ENCODE measurements at places on chromosomes 4 and X. TPM values are rescaled to one million over a fixed set of nuclear protein-coding genes. Genes with fewer than 3 reads are reported as not detected.

GRCh38 chrX:96843566-96843965, 40.1 kb upstream of the RPA4 start:
- no peaks in the 10 kb centered on the region for H3K27me3 ChIP-seq
- no peaks in the 10 kb centered on the region for H3K4me1 ChIP-seq
- DNase-seq, result peak; percentile 28
- H3K36me3 ChIP-seq, result no peaks in the 10 kb centered on the region
- no peak overlapping the region for H3K27ac ChIP-seq

DNA sequence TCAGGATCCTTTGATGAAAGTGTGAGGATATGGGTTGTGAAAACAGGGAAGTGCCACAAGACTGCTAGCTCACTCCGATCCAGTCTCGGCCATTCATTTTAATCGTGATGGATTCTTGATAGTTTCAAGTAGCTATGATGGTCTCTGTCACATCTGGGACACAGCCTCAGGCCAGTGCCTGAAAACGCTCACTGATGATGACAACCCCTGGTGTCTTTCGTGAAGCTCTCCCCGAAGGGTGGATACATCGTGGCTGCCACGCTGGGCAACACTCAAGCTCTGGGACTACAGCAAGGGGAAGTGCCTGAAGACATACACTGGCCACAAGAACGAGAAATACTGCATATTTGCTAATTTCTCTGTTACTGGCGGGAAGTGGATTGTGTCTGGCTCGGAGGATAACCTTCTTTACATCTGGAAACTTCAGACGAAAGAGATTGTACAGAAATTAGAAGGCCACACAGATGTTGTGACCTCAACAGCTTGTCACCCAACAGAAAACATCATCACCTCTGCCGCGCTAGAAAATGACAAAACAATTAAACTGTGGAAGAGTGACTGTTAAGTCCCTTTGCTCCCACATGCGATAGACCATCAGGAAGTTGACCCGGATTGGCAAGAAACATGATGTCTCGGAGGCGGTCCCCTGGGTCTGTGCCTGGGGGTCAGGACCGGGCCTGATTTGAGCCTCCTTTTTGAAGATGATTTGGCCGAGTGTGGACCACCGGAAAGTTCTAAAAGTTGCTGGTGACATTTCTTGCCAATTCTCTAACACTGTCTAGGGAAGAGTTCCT, 22.2 kb downstream of the LIAS start:
- DNase-seq, result no peak
- no peak overlapping the region for H3K27ac ChIP-seq
- H3K4me1 ChIP-seq, result no peaks in the 10 kb centered on the region
- no peaks in the 10 kb centered on the region for H3K36me3 ChIP-seq
- H3K27me3 ChIP-seq, result no peaks in the 10 kb centered on the region
- H3K4me3 ChIP-seq, result no peak overlapping the region

DNA sequence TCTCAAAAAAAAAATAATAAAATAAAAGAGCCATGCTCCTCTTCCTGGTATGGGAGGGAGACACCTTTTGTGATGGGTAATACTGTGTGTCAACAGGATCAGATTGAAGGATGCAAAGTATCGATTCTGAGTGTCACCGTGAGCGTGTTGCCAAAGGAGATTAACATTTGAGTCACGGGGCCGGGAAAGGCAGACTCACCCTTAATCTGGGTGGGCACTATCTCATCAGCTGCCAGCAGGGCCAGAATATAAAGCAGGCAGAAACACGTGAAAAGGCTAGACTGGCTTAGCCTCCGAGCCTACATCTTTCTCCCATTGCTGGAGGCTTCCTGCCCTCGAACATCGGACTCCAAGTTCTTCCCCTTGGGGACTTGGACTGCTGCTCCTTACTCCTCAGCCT, 95.4 kb downstream of the SHOX start:
- no peaks in the 10 kb centered on the region for H3K4me1 ChIP-seq
- DNase-seq, result no peak
- H3K36me3 ChIP-seq, result no peaks in the 10 kb centered on the region
- no peaks in the 10 kb centered on the region for H3K27me3 ChIP-seq
- H3K4me3 ChIP-seq, result no peak overlapping the region

Gene GAB3
- total RNA-seq, result 0.50 TPM

- no peaks in the 10 kb centered on the region for H3K36me3 ChIP-seq
- peak overlapping the region; percentile 68 for H3K27ac ChIP-seq
- no peaks in the 10 kb centered on the region for H3K27me3 ChIP-seq
- peaks cover 8% of the 10 kb centered on the region for H3K4me1 ChIP-seq
- no peak for DNase-seq
These were observed 83.2 kb downstream of the GPAT3 start for GRCh38 chr4:83618991-83619645.

Gene DAPP1
- total RNA-seq, result 2.0 TPM

DNA sequence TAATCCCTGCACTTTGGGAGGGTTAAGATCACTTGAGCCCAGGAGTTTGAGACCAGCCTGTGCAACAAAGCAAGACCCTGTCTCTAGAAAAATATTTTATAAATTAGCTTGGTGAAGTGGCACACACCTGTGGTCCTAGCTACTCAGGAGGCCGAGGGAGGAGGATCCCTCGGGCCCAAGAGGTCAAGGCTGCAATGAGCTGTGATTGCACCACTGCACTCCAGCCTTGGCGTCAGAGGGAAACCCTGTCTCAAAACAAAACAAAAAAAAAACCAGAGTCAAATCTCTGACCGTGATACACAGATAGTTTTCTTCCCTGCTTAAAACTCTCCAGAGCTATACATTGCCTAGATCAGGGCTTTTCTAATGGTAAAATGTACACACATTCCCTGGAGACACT, 53.5 kb downstream of the CHST7 start:
- DNase-seq, result no peak

Gene HCCS
- total RNA-seq, result 21.5 TPM

DNA sequence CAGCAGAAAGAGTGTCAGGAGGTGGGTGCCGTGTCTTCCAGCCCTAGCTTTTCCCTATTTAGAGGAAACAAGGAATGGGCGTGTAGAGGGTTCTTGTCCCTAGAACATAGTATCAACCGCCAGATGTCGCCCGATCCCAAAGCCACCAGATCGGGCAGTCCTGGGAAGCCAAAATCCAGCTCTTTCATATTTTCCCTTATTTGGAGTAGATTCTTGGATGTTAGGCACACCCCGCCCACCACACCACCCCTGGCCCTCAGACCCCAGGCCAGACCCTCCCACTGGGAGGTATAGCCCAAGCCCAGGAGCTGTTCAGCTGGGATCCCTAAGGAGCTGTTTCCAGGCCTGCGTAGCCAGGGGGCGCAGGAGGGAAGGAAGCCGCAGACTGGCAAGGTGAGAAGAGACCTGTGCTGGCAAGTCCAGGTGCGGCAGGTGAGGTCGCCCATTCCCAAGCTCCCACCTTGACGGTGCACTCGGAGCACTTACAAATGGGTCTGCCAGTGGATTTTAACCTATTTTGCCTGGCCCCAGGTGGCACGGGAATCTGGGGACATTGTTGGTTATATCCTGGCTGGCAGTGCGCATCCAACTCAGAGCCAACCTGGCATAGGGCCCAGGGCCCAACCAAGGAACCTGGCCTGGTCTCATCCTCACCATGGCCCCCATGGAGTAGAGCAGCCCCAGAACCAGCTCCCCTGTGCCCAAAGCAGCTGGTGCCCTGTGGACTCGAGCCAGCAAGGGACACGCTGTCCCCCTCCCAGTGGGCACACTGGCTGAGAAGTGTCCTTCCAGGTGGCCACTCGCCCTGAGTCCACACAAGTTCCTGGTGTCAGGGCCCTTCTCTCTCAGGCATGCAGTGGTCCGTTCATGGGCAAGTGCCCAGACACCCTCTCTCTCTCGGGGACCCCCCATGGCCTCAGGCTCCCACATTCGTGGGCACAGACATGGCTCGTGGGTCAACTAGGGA, 811 bp downstream of the FLNA start:
- peak; percentile 75 for DNase-seq
- H3K4me1 ChIP-seq, result peaks cover 18% of the 10 kb centered on the region
- H3K36me3 ChIP-seq, result no peaks in the 10 kb centered on the region
- peak overlapping the region; percentile 57 for H3K27ac ChIP-seq
- H3K27me3 ChIP-seq, result no peaks in the 10 kb centered on the region
